ENCODE measurements at places on chromosomes 1 and 21. TPM values are rescaled to one million over a fixed set of nuclear protein-coding genes. Genes with fewer than 3 reads are reported as not detected.

The TPTE gene
- total RNA-seq: not detected

The ANGPTL3 gene
- not detected for total RNA-seq

The AIRE gene
- total RNA-seq: not detected

The TMCC2 gene
- total RNA-seq: 2.6 TPM

The NR1I3 gene
- total RNA-seq: 0.15 TPM

The TFAP2E gene
- 0.83 TPM for total RNA-seq

The RAB25 gene
- total RNA-seq: not detected
